ENCODE measurements at places on chromosomes 4 and X.

DNA sequence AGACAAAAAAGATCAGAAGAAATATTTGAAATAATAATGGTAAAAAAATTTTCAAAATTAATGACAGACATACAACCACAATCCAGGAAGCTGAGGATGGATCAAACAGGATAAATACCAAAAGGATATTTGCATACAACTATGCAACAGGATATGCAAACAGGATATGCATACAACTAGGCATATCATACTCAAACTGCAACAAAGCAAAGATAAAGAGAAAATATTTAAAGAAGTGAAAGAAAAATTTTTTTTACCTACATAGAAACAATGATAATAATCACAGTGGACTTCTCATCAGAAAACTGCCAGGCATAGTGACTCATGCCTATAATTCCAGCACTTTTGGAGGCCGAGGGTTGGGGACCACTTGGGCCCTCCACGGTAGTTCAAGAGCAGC is 11.3 kb upstream of the DHX15 start:
- DNase-seq = no peak

DNA sequence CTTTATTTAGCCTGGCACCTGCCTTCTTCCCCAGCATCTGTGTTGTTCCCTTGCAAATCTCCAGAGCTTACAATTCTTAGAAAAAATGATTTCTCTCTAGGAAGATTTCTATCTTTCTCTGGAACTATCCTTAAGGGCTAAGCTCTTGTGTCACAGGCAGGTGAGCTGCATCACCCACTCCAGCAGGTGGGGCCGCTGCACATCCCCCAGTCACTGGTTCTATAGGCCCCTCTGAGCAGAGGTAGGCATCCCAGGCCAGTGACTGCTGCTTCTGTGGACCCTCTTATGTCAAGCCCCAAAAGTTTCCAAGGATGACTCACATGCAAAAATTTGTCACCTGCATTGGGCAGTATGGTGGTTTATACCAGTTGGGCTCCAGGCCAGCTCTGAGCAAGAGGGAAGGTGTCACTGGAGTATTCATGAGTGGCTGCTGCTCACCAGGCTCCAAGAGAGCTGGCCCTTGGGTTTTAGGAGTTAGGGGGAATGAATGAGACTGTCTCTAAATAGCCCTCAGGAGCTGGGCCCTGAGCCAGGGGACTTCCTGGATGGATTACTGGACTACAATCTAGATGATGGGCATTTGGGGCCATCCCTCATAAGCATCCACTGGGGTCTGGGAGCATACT is 208.1 kb upstream of the EOLA2 start:
- DNase-seq = no peak

DNA sequence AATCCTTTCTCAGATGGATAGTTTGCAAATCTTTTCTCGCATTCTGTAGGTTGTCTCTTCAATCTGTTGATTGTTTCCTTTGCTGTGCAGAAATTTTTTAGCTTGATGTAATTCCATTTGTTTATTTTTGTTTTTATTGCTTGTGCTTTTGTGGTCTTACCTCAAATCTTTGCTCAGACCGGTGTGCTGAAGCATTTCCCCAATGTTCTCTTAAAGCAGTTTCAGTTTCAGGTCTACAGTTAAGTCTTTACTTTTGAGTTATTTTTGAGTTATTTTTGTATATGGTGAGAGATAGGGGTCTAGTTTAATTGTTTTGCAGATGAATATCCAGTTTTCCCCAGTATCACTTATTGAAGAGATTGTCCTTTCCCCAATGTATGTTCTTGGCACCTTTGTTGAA is 18.2 kb upstream of the SLC25A14 start:
- no peak for DNase-seq

- no peak for DNase-seq
Observed at GRCh38 chr4:72546456-72546855, 22.6 kb downstream of the ADAMTS3 start.

GRCh38 chr4:38109896-38110295 is 149.7 kb downstream of the PTTG2 start:
- no peak for DNase-seq

- DNase-seq = no peak
Observed at GRCh38 chr4:77146186-77147078, 10.6 kb upstream of the CCNG2 start.

DNA sequence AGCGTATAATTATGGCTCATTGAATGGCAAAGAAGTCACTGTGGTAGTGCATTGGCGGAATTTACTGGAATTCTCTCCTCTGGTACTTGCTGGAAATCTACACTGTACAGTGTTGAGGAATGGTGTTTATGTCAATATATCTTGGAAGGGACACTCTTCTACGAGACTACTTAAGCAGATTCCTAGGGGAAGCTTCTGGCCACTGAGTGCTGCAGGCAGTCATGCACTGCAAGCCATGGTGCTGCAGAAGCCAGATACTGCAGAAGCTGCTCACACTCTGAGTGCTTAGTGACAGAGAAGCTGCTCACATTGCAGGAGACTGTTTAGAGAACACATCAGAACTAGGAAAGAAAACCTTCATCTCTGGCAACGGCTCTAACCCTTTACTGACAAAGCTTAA is 725.0 kb downstream of the CCSER1 start:
- no peak for DNase-seq

DNA sequence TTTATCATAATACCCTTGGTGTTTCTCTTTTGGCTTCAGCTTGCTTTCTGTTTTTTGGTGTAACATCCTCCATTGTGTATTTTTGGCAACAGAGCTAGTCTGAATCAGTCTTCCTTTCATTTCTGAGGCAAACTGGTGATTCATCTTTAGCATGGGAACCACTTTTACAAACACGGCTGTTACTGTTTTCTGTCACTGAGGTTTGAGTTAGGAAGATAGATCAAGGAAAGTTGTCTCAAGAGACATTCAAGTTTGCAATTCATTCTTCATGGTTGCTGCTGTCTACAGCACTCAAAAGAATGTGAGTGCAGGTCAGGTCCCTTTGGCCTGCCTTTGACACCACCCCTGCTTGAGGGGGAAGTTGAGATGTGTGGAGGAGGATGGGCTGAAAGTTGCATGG is 36.3 kb downstream of the IL21 start:
- DNase-seq = no peak

- DNase-seq = no peak
Observed at GRCh38 chrX:40950546-40950945, 134.7 kb upstream of the USP9X start.

GRCh38 chrX:127038065-127038464 is 218.5 kb downstream of the PRR32 start:
- no peak for DNase-seq

GRCh38 chr4:83546786-83547185 is 10.9 kb downstream of the GPAT3 start:
- no peak for DNase-seq

GRCh38 chr4:168587411-168588125 is 90.7 kb downstream of the PALLD start:
- no peak for DNase-seq

- no peak for DNase-seq
Observed at GRCh38 chrX:99901091-99901490, 509.0 kb downstream of the PCDH19 start.

- no peak for DNase-seq
Observed at GRCh38 chrX:118228041-118228440, 111.4 kb upstream of the KLHL13 start.

- no peak for DNase-seq
Observed at GRCh38 chrX:32614707-32615106, 596.6 kb downstream of the DMD start.

DNA sequence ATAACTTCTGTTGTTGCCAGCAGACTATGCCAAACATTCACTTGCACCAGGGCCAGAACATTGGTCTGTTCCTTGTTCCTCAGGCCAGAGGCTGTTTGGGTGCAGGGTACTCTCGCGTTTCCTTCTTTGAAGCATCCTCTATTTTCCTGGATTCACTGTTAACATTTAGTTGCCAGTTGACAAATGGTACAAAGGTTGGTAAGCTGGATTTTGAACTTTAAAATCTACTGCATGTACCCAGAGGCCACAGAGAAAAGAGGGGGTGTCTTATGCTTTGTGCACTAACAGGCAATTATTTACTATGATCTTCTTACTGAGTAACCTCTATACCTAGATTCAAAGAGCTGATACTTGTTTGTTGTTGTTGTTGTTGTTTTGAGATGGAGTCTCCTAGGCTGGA is 12.8 kb upstream of the SAT1 start:
- DNase-seq = no peak

DNA sequence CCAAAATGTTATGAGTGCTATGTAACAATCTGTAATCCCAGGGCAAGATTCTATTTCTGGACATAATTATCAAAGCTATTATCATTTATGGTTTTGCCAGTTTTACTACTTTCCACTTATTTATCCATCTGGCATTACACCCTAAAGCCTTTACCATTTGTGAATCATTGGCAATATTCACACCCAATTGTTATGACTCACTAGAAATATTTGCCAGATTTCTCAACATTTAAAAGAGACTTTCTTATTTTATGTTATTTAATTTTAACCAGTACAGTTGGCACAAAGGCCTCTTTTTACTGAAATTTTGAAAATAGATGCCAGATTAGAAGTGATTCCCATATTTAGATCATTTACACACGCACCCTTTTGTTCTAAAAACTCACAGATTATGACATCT is 242.7 kb upstream of the WDFY3 start:
- no peak for DNase-seq

DNA sequence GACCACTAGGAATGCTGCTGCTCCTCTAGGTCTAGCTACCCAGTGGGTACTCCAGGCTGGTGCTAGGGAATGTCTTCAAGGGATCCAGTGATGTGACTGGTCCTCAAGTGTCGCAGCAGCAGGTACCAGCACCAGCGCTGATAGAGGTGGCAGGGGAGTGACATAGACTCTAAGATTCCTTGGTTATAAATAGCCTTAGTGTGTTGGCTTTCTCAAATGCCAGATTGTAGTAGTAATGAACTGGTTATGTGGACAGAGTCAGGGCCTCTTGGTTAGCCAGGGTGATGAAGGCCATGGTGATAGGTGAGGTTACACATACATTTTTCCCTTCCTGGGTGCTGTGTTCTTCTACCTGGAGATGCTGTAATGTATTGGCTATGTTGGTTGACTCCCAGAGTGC is 38.3 kb downstream of the DCLK2 start:
- no peak for DNase-seq

GRCh38 chrX:101081231-101081630 is 2.6 kb downstream of the TMEM35A start:
- no peak for DNase-seq

- DNase-seq = no peak
Observed at GRCh38 chrX:153488231-153488914, 6.4 kb upstream of the BGN start.

DNA sequence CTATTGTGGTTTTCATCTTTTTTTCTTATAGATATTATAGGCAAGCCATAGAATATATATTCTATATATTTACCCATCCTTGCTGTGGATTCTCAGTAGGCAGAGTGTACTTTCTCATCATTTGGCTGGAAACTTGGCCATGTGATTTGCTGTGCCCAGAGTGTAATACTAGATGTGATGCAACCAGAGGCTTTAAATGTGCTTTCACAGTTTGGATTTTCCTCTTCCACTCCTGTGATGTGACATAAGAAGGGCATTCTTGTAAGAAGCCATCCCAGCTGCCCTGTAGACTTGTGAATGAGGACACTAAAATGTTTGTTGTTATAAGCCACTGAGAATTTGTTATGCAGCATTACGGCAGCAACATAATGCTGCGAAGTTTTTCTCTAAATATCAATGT is 10.4 kb upstream of the HPGDS start:
- no peak for DNase-seq

GRCh38 chr4:82099928-82100579 is 273.7 kb downstream of the HNRNPD start:
- no peak for DNase-seq

GRCh38 chr4:174438711-174439110 is 83.6 kb downstream of the HPGD start:
- DNase-seq = no peak

GRCh38 chrX:7828594-7828993 is 14.4 kb upstream of the VCX start:
- DNase-seq = no peak

DNA sequence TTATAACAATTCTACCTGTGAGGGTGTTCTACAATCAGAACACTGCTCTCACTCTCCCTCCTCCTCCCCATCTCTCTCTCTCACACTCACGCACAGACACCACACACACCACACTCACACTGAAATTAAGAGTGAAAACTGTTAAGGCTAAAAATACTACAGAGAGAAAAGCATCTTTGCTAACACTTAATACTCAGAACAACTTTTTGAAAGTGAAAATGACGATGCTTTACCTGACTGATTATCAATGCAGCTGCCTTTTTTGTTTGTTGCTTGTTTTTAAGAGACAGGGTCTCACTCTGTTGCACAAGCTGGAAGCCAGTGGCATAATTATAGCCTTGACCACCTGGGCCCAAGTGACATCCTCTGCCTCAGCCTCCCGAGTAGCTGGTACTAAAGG is 222.4 kb downstream of the APBB2 start:
- DNase-seq = no peak

DNA sequence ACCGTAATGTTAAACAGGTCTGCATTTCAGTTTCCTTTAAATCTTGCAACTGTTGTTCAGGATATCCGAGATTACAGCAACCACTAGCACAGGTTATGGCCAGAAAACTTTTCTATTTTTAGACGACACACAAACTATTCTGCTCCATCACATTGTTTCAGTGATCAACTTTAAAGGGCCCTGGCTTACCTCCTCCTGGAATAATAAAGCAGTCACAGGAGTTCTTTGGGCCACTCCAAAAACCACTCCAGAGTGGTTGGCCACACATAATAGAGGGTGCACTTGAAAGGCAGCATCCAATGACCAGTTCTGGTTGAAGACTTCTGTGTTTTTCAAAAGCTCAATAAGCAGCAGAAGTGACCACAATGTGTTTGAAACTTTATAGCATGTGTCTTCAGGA is 118.9 kb downstream of the RAB28 start:
- DNase-seq = no peak

DNA sequence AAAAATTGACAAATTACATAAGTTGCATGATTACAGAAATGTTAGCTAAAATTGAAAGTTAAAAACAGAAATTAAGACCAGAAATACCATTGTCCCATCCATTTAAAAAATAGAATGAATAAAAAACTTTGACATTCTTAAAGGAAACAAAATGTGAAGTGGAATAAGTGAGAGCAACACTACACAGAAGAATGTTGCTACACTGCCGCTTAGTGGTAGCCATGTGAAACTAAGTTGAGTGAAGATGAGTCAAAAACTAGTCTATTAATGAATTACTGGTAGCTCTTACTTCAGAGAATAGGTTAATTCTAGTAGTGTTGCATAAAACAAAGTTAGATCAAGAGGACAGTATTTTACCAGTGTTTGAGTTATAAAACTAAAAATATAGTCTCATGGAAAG is 571.0 kb upstream of the KLHL4 start:
- DNase-seq = no peak

All from activated gamma-delta T cell (primary cell).